ENCODE measurements at places on chromosomes 7 and 10.
A peak's percentile ranks its signal among the peaks of the same experiment; 100 is the strongest.

- no peak for DNase-seq
These were observed 25.0 kb downstream of the GPR22 start for GRCh38 chr7:107494884-107495283.

DNA sequence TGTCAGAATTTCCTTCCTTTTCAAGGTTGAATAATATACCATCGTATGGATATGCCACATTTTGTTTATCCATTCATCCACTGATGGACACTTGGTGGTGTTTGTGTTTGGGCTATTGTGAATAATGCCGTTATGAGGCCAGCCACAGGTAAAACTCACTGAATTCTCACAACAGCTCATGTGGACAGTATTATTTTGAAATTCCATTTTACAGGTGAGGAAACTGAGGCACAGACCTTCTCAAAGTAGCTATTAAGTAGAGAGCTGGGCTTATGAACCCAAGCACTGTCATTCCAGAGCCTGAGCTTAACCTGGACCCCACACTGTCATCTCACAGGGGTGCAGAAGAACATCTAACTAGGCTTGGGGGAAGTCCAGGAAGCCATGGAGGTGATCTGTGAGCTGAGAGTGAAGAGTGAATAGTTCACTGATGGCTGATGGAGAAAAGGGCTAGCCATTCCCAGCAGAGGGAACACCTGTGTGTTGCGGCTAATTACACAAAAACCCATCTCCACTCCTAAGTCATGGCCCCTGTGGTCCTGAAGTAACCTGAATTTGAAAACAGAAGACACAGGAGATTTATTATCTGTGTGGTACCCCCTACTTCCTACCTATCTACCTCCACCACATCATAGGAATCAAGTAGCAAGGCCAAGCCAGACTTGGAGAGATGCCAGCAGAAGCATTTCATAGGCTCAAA lies 8.7 kb downstream of the INMT start:
- no peak for DNase-seq

- DNase-seq: no peak
These were observed 184.6 kb downstream of the SGMS1 start for GRCh38 chr10:50439187-50439586.

DNA sequence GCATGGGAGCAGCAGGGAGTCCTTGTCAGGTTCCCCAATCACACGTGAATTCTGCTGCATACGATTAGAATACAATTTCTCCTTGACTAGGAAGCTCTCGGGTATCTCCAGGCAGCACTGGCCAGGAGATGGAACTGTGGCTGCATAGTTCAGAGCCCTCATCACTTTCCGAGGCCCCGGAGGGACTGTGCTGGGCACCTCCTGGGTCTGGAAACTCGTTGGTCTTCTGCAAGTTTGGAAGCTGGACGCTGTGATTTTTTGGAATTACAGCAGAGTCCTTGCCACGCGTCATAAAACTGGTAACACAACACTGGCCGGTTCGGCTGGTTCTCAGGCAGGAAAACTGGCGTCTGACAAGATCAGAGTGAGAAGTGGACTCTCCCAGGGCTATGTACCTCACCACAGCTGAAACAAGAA lies 216.1 kb downstream of the CCDC3 start:
- DNase-seq: no peak

GRCh38 chr10:34206078-34206934 lies 608.8 kb downstream of the PARD3 start:
- DNase-seq: no peak

GRCh38 chr10:106935978-106936451 lies 228.5 kb downstream of the SORCS1 start:
- no peak for DNase-seq

DNA sequence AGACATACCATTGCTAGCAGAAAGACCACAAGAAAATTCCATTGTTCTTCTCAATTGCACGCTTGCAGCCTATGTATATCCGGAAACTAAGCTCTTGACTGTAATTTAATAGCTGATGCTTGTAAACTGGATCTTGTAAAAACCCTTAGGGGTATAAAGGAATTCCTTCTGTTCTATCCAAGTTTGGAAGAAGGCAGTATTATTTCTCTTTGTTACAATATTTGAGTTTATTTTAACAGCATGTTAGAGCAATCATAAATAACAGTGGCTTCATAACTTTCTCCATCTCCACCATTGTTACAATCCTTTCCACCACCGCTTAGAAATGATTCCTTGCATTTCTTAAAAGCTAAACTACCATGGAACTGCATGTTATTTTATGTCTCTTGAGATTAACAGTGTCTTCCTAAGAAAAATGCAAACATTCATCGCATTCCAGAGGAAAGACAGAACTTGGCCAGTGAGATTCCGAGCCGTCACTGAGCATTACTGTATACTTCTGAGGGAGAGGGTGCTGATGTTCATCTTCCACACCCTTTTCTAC lies 92.5 kb downstream of the TRIL start:
- DNase-seq: no peak

DNA sequence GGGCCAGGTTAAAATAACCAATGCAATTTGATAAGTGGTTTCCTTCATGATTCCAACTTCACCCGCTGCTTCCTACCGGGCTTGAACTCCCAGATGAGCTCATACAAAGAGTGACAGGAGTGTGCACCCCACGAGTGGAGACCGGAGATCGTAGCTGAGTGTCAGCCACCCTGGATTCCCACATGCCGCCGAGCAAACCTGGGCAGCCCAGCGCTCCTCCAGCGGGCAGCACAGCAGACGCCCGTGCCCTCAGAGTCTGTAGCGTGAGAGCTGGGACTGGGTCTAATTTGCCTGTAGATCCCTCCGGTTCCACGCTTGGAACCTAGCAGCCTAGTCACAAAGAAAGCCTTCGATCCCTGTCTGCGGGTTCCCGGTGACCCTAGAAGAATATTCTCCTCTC lies 476.1 kb upstream of the MGMT start:
- DNase-seq: no peak

DNA sequence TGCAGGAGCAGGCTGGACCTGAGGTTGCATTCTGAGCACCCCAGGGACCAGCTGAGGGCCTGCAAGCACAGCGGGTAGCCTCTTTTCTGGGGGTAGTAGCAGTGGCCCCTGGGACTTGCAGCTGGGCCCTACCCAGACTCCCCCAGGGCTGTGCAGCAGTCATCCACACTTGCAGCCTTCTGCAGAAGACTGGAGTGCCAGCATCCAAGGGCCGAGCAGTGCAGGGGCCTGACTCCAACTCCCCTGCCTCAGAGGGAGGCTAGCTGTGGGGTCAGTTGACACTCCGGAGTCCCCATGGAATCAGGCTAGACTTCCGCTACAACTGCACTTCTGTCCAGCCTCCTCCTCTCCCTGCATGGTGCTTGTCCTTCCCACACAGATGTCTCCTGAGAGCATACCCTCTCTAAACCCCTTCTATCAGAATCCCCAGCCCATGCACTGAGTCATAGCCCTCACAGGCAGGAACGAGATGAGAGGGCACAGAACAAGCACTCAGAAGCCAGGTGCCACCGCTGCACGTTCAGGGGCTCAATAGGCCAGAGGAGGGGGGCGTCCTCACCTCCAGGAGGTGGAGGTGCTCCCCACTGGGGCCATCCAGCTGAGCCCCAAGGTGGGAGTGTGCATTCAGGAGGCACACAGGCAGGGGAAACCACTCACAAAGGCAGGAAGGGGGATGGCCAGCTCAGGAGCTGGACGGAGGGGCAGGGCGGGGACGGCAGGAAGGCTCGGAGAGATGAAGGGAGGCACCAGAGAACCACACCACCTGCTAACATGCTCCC lies 7.5 kb downstream of the RASGEF1A start:
- no peak for DNase-seq

DNA sequence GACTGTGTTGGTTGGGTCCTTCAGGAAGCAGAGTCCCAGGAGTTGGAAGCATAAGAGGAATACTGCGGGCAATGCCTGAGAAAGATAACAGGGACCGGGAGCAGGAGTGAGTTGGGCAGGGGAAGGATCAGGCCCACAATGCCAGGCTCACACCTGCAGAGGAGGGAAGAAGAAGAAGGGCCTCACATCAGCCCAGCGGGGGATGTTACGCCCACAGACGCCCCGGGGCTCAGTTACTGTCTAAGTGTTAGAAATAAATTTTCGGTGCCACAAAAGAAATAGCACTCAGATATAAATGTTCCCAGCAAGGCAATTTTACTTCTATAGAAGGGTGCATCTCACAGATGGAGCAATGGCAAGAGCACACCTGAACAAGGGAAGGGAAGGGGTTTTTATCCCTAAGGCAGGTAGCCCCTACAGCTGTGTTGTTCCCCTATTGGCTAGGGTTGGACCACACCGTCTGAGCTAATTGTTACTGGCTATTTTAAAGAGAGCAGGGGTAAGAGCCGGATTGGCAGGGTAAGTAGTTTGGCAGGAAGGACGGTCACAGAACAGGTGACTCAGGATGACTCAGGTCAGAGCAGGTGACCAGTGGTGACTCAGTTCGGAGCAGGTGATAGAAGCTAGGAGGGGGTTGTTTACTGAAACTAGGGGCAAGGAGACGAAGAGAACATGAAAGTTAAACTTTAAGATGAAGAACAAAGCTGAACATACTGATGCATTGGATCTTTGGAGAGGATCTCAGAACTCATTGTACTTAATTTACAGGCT lies at the start of gene NOS3:
NOS3 (plus strand) TSS at position 602 of the 771 bp plus-strand sequence. CDS start 2,787 bp downstream, outside the sequence.
- no peak for DNase-seq

DNA sequence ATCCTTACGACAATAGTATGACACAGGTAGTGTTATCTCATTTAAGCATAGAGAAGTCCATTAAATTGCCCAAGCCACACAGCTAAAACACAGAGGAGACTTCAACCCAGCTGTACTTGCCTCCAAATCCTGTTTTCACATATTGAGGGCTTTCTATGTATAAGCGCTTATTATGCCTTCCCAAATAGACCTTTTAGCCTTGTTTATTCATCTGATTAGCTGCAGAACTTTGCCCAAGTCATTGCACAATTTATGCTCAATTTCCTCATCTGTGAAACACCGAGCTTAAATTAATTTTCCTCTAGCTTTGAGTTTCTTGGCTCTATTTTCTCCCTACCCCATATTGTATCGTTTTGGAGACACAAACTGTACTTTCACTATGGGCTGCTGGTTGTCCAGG lies 15.5 kb downstream of the NPS start:
- DNase-seq: no peak

DNA sequence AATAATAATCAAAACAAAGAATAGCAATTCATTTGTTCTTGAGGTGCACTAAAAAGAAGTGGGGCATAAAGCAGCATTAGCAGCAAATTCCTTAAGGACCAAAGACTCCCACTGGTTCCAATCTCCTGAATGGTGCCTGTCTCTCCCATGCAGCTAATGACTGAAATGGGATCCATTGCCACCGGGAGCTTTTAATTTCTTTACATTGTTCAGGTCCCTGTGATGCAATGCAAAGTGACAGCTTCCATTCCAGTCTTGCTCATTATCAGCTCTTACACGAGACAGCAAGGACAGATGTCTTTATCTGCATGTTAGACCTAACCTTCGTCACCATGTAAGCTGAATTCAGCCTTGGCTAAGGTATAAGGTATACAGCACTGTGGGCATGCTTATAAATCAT lies 148.1 kb downstream of the POU6F2 start:
- no peak for DNase-seq

DNA sequence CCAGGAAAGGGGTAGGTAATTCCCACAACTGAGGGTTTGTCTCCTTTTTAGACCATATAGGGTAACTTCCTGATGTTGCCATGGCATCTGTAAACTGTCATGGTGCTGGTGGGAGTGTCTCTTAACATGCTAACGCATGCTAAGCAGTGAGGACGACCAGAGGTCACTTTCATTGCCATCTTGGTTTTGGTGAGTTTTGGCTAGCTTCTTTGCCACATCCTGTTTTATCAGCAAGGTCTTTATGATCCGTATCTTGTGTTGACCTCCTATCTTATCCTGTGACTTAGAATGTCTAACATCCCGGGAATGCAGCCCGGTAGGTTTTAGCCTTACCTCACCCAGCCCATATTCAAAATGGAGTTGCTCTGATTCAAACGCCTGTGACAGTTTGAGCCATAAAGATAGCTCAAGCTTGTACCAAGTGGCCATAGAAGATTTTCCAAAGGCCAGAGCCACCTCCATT lies 176.0 kb upstream of the NAMPT start:
- no peak for DNase-seq

GRCh38 chr7:24587853-24588252 lies 14.6 kb downstream of the PALS2 start:
- peak; percentile 7 for DNase-seq

- no peak for DNase-seq
These were observed 20.9 kb downstream of the TMEM130 start for GRCh38 chr7:98848918-98849317.

- DNase-seq: no peak
These were observed 39.0 kb downstream of the MAD1L1 start for GRCh38 chr7:2193575-2194305.

DNA sequence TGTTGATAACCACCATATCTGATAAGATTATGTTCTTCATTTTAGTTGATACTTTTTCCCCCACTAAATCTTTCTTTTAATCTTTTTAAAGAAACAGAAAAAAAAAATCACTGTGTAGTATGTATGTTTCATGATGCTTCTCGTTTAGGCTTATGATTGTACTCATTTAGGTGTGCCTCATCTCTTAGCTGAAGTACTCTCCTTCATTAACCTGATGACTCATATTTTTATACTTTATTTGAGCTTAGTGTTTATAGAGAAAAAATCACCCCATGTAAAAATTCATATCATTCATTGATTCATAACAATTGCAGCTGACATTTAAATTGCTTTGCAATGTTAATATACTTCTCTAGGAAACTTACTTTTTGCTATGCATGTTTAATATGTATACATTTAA lies 158.9 kb downstream of the MLLT10 start:
- DNase-seq: no peak

- DNase-seq: no peak
These were observed 49.5 kb upstream of the ADAM12 start for GRCh38 chr10:126437635-126438406.

DNA sequence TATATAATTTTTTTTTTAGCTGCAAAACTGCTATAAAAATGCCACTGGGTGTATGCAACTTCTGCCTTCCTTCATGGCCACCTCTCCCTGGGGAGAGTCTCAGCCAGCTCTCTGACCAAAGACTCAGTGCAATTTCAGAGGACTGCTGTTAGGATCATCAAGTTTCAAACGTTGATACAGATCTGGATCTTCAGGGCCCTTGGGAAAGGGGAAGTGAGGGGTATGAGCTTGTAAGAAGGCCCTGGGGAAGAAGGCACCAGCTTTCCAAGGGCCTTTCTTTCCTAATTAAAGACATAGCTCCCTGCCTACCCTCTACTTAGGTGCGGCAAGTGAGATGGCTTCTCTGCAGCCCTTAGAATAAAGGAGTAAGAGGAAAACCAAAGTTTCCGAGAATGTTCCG lies 130.4 kb downstream of the CUL2 start:
- no peak for DNase-seq

GRCh38 chr10:8058274-8059111 lies 4.0 kb downstream of the GATA3 start:
- DNase-seq: no peak

Measured in NK-92 treated with Interleukin-12 subunit alpha and Interleukin-12 subunit beta, amount 100 ng/mL, for 24 hours (cell line).